A673 (cell line): ENCODE measurements at places on chromosomes 6 and 20. TPM values are rescaled to one million over a fixed set of nuclear protein-coding genes. Genes with fewer than 3 reads are reported as not detected.
A peak's percentile ranks its signal among the peaks of the same experiment; 100 is the strongest.

The PPIL6 gene
- 1.8 and 2.6 TPM in 2 replicates for total RNA-seq

DNA sequence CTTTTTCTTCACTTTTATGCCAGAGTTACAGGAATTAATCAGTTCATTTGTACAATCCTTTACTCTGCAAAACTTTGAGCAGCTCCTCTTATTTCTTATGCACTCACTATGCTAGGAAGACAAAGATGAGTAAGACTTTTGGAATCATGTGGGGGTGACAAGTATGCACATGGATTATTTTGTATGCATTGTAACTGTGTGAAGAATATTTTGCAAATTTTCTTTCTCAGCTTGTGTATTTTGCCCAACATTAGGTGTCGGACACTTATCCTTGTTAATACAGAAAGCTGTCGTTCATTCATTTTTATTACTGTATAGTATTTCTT lies 88.6 kb downstream of the PPP1R14C start:
- no peak for DNase-seq

DNA sequence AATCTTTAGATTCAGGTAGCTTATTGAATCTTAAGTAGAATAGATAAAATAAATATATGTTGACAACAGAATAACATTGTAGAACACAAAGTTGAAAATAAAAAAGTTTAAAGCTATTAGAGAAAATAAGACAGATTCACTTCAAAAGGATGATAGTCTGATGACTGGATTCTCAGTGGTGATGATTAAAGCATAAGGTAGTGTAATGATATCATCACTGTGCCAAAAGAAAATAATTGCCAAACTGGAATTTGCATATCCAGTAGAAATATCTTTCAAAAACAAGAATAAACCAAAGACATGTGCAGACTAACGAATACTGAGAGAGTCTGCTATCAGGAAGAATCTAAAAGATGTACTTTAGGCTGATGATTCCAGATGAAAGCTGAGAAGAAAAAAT lies 30.2 kb downstream of the ENPP1 start:
- DNase-seq = no peak

- peak; percentile 35 for DNase-seq
Measured at GRCh38 chr20:44111712-44112335, 75.2 kb downstream of the JPH2 start.

The SMOC2 gene
- 1.7 and 1.8 TPM in 2 replicates for total RNA-seq

DNA sequence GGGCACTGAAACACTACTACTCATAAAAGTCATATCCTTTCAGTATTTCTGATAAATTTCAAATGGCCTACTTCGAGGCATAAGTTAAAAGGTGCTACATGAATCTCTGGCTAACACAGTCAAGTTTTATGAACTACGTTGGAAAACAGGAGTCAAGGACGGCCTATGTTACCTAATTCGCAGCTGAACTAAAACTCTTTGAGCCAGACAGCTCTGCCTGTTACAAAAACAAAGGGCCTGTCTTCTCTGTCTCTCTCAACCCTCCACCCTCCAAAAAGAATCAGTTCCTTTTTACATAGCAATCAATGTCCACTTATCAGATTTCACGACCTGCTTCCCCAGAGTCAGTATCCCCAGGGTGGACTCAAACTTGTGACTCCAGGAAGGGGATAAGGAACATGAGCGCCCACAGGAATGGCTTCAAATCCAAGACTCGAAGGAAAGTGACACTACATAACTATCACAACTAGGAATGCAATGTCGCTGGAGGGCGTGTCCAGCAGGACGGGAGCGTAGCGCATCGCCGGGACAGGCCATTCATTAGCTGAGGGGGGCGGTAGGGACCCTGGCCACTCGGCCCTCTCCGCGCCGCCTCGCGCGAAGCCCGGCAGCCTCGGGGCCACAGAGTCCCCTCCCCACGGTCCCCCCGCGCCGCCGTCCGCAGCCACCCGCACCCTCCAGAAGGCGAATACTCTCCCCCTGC lies 591 bp downstream of the IBTK start:
- DNase-seq = peak; percentile 79

The SAMD10 gene
- total RNA-seq = 6.3 and 7.2 TPM in 2 replicates

GRCh38 chr6:135675862-135676261 lies 175.6 kb upstream of the PDE7B start:
- peak; percentile 74 for DNase-seq

DNA sequence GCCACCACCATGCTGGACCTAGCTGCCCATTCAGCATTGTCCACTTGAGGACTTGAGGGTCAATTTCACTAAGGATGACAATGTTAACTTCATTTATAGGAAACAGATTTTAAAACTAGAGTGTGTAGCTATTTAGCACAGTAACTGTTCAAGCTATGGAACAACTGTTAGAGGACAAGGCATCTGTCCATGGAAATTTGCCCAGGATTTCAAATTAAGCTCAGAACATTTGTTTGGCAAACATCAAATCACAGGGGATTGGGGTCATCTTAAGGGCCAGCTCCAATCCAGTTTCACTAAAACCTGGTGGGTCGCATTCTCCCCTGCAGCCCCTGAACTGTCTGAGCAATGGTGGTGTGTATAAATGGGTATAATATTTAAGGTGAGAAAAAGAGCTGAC lies 35.1 kb downstream of the PM20D2 start:
- DNase-seq = no peak

DNA sequence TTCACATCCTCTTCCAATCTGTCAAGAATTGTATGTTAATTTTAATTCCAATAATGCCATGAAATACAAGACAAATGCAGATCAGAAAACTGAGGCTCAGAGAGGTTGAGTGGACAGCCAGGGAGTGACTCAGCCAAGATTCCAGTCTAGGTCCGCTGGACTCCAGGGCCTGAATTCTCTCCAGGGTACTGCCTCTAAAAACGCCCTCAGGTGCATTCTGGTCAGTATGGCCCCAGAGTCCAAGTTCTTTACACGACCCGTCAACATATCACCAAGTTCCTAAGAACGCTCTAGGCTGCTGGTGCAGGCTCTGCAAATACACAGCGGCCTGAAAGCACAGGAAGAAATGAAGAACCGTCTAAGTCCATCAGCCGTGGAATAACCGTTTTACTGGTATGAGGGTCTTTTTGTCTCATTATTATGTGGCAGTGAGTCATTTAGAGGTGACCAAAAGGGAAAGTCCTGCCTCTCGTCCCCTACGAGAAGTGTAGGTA lies 709 bp upstream of the ASXL1 start:
- DNase-seq = no peak

- no peak for DNase-seq
Measured at GRCh38 chr6:7763881-7764280, 38.0 kb downstream of the BMP6 start.

The CNKSR3 gene
- 10.3 and 10.5 TPM in 2 replicates for total RNA-seq

DNA sequence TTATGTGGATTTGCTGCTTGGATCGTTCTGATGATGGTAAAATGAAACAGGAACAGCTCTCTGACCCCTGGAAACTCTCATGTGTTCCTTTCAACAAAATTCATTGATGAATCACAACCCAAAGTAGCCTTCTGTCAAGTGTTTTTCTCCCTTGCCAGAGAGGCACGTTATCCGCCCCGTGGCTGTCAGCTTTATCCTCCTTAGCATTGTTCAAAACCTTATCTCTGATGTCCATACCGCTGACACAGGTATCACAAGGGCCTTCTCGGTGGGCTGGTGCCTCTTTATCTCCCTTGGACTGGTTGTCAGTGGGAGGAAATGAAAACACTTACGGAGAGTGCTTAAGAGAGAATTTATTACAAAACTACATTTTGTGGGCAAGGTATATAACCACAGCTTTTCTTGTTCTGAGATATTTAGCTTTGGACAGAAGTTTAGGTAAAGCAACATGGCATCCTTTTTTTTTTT lies 84.9 kb downstream of the TIAM2 start:
- no peak for DNase-seq

DNA sequence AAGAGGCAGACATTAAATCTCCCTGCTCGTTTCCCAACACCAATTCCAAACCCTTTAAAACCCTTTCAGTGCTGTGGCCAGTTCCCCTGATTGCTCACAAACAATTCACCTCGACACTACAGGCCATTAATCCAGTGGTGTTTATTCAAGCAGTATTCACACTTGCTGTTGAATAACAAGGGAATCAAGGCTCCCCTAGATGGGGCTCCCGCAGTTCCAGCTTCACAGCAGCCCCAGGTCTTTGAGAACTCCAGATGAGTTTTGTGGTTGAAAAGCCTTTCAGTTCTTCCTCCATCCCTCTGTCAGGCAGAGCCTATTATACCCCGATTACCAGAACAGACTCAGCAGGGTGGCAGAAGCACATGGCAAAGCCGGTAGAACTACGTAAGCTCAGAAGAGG lies 36.2 kb downstream of the JAG1 start:
- DNase-seq = peak; percentile 64

- no peak for DNase-seq
Measured at GRCh38 chr6:14016432-14016831, 91.7 kb downstream of the RNF182 start.

The DIDO1 gene
- total RNA-seq = 61.7 and 64.4 TPM in 2 replicates

DNA sequence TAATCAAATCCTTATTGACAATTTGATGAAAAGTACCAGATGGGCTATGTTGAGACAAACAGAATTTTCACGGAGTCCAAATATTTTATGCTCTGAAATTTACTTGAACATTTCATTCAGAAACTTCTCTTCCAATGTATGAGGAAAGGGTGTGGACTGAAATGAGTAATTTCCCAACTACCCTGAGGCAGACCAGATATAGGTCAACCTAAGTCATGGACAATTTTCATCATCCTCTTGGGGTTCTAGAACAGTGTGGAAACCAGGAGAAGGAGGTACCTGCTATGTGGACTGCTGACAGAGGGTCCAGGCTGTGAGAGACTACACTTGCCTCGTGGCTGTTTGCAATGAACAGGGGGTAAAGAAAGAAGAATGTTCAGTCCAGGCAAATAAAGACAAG lies 323.0 kb downstream of the ESR1 start:
- DNase-seq = no peak

DNA sequence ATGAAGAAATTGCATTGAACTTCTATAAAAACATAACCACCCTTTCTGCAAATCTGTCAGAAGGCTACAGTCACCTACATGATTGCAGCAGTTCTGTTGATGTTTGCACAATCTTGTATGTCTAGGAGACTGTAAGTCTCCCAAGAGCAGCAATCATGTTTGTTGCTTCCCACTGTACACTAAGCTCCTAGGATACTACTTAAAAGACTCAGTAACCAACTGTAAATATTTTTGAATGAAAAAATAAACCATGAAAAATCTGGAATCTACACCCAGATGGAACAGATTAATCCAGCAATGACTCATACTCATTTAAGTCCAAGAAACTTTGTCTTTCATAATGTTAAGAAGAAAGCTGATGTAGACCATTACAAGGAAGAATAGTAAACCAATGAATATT lies 168.5 kb upstream of the ATXN1 start:
- peak; percentile 92 for DNase-seq

DNA sequence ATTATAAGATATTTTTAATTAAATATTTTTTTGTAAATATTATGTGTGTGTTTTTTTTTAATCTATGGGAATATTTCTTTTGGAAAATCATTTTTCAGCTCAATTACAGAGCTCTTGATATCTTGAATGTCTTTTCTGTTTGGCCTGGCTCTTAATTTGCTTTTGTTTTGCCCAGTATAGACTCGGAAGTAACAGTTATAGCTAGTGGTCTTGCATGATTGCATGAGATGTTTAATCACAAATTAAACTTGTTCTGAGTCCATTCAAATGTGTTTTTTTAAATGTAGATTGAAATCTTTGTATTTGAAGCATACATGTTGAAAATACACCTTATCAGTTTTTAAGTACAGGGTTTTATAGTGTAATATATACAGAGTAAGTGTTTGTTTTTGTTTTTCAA lies 2.6 kb downstream of the ID4 start:
- no peak for DNase-seq

DNA sequence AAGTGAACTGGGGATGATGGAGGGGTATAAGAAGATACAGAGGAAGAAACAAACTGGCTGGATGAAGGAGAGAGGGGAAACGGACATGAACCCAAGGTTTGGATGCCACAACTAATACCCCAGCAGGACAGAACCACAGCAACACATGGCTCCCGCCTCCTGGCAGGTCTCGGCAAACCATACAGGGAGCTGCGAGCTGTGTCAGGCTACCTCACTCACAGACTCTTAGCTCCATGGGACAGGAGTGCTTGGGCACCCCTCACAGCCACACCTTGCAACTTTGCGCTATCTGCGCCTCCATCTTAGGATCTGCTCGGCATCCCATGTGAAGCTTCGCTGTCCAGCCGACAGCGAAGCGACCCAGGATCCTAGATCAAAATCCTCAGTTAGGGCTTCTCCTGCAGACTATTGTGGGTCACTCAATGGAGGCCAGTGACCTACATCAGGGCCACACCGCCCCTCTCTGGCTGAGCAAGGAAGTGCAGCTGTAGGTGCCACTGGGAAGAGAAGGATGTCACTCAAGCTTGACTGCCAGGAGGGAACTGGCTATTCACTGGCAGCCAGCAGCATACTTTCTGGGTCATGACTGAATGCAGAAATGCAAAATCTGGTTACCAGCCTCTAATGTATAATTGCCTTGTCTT lies 174.4 kb upstream of the RIN2 start:
- DNase-seq = peak; percentile 85

- DNase-seq = no peak
Measured at GRCh38 chr6:44471271-44471981, 83.9 kb downstream of the CDC5L start.

- DNase-seq = peak; percentile 9
Measured at GRCh38 chr20:59933849-59934585, 580 bp upstream of the SYCP2 start.

- no peak for DNase-seq
Measured at GRCh38 chr6:118012944-118013343, 105.9 kb downstream of the SLC35F1 start.

GRCh38 chr6:93749930-93750329 lies 330.6 kb upstream of the EPHA7 start:
- no peak for DNase-seq

The TCF19 gene
- 31.8 and 39.1 TPM in 2 replicates for total RNA-seq

GRCh38 chr6:37155394-37156312 lies 14.3 kb upstream of the PIM1 start:
- no peak for DNase-seq

GRCh38 chr6:139577763-139578604 lies 203.5 kb upstream of the CITED2 start:
- DNase-seq = peak; percentile 22

DNA sequence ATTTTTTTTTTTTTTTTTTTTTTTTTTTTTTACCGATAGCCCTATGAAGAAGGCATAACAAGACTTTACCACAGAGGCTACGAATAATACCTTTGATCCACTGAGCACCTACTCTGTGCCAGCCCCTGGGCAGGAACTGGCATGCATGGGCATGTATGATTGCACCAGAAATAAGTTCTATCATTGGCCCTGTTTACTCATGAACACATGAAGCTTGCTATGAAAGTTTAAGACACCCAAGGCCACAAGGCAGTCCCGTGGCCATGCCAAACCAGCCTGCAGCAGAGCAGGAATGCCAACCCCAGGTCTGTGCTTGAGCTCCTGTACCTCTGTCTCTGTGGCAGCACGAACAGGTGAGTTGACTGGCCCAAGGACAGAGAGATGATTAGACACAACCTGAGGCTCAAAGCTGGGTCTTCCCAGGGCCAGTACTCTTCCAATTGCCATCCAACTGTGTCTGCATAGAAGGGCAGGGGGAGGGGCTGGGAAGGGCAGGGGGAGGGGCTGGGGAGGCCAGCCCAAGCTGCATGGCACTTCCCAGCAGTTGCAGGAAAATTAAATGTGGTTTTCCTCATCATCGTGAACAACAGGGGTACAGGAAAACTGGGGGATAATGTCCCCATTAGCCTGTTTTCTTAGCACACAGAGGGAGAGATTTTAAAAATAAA lies 63.5 kb downstream of the LRFN2 start:
- DNase-seq = no peak
